ENCODE measurements at places on chromosomes 7 and 10.

GRCh38 chr10:86391986-86392722, 25.6 kb upstream of the GRID1 start:
- no peak for DNase-seq

DNA sequence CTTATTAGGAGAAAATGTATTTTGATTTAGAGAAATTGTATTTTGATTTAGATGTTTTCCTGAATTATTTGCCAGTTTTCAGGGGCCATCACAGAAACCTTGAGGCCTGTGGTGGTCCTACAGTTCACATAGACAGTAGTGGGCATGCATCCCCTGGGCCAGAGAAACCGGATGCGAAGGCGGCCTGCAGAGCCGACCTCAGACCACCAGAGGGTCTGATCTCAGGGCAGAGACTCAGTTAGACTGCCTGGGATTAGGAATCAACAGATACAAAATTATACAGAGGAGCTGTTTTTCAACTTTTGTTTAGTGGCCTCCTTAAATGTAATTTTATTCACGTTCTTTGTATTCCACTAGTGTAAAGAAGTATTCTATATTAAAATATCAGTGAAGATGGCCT, 158.4 kb downstream of the PAXIP1 start:
- DNase-seq, result no peak

GRCh38 chr7:97671571-97671970, 60.3 kb upstream of the TAC1 start:
- no peak for DNase-seq

- no peak for DNase-seq
Observed at GRCh38 chr10:78808736-78809367, 259.9 kb upstream of the ZMIZ1 start.

- no peak for DNase-seq
Observed at GRCh38 chr10:110534571-110534970, 32.9 kb upstream of the SMC3 start.

DNA sequence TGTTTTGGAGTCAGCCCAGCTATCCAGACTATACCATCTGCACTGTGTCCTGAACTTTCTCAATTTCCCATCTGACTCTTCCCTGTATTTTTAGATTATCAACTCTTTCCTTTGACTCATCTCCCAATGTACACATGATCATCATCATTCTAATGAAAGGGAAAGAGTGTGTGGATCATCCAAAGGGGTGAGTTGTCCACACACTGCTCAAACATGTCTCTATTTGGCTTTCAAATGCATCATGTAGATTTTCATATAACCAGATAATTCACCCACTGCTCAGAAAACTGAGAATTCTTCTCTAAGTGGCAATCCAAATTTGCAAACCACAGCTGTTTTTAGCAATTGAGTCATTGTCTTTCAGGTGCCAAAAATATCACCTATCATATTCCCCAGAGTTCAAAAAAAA, 190.2 kb upstream of the HPS1 start:
- DNase-seq, result no peak

DNA sequence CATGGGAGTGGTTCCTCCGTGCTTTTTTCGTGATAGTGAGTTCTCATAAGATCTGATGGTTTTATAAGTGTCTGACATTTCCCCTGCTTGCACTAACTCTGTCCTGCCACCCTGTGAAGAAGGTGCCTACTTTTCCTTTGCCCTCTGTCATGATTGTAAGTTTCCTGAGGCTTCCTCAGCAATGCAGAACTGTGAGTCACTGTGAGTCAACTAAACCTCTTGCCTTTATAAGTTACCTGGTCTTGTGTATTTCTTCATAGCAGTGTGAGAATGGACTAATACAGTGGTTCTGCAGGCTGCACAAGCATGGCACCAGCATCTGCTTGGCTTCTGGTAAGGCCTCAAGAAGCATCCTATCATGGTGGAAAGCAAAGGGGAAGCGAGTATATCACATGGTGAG, 1144.6 kb downstream of the SORCS3 start:
- DNase-seq, result no peak

GRCh38 chr10:129445436-129446182, 21.4 kb upstream of the MGMT start:
- DNase-seq, result no peak

All from T1000 (cell line).